ENCODE measurements at places on chromosomes 5 and 9.

GRCh38 chr5:81021951-81022687 lies 62.0 kb downstream of the RASGRF2 start:
- DNase-seq: no peak

DNA sequence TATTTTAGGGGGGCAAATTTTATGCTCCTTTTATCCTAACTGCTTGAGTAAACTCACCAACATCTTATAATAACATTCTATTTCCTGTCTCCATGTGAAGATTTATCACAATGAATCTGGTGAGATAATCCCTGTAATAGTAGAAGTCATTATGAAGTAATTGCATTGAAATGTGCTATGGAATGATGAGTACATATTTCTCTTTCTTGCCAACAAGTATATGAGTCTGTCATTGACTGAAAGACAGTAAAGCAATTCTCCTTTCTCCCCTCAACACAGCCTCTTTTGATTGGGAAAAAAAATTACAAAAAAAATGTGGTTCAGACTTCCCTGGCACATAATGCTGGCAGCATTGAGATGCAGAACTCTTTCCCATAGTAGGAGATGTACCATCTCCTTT lies 459.2 kb upstream of the RGMB start:
- no peak for DNase-seq

DNA sequence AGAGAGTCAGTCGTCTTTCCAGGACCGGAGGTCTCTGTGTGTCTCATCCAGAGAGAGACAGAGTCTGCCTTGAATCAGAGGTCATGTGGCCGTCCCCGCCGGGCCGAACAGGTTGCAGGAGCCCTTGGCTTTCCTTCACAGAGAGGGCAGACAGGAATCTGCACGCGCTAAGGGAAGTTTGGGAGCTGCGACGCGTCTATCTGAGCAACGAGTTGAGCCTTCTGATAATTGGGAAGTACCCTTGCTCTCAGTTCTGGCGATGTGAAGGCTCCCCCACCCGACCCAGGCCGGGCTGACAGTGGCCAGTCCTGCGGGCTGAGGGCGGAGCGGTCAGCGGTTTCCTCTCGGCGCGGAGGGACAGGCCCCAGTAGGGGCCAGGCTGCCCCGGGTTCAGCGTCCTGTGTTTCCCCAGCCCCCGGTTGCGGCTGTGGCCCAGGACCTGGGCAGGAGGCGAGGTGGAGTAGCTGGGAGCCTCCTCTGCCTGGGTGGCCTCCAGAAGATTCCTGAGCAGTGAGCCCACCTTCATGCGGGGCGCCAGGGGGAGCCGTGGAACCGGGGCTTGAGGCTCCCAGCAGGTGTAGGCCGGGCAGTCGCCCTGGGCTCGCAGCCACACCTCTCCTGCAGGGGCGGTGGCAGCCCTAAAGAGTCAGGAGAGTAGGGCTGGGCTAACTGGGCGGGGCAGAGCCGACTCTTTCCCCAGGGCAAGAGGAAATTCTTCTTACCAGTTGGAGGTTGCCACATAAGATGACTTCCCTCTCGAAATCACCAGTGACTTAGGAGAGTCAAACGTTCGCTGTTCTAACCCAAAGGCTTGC lies 13.9 kb downstream of the NR2F1 start:
- DNase-seq: no peak

DNA sequence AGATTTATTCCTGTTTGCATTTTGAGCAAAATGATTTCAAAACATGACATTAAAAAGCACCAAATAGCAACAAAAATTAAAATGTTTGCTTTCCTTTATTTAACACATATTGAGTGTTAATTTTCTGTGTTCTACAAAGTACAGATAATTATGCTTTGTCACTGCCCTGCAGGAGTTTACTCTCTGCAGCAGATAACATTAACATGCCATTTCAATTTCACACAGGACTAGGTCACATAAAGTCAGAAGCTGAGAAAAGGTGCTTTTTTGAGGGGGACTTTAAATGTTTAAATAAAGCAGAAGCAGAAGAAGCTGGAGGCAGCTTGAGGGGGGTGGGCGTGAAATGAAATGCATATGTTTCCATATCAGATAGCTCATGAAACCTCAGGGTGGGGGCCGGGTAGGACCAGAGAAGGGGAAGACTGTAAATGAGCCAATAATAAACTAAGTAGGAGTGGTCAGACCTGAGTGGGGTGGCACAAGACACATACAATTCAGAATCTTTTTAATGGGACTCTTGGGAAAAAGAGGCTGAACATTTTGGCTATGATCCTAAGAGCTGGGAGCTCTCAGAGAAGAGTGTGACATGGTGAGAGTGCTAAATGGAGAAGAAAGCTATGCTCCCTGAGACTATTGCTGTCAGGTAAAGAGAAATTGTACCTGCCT lies 387.5 kb downstream of the FAM170A start:
- DNase-seq: no peak

DNA sequence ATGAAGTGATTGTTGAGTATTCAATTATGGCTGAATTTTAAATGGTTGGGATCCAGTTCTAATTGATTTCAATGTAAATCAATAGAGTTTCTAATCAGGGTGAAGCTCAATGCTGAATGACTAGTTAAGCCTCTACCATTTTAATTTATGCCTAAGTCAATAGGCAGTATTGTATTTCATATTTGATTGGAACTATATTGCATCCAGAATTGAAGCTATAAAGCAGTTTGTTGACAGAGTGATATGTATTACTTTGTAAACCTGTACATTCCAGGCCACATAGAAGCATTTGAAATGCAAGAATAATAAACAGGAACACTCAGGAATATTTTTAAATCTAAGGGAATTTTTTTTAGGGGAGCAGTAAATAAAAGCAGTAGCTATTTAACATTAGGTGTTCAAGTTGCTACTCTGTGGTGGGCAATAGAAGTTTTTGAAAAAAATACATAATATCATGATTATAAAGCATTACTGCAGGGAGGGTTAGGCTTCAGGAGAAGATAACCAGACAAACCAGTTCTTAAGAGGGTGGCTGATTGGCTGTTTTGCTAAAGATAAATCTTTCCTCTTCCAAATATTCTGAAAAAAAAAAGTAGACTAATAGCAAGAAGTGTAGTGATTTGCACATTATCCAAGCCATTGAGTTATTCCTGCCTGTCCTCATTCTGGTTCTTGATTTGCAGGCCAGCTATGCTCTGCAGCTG lies 492.0 kb upstream of the MEF2C start:
- no peak for DNase-seq

- no peak for DNase-seq
Measured at GRCh38 chr9:128919402-128920089, 1.2 kb upstream of the PHYHD1 start.

DNA sequence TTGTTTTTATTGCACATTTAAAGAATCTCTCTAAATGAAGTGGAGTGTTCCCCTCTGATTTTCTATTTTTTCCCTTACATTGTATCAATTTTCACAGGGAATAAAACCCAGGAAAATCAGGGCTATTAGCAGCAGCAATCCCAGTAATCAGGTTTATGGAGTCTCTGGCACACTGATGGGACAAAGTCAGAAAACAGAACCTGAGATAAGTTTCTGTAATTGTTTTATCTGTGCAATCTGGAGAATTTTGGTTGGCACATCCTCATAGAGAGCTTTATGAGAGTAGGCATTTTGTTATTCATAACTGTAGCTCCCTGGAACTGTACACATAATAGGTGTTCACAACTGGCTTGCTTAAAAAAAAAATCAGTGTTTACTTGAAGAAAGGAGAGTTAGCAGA lies 96.9 kb upstream of the IL6ST start:
- no peak for DNase-seq

DNA sequence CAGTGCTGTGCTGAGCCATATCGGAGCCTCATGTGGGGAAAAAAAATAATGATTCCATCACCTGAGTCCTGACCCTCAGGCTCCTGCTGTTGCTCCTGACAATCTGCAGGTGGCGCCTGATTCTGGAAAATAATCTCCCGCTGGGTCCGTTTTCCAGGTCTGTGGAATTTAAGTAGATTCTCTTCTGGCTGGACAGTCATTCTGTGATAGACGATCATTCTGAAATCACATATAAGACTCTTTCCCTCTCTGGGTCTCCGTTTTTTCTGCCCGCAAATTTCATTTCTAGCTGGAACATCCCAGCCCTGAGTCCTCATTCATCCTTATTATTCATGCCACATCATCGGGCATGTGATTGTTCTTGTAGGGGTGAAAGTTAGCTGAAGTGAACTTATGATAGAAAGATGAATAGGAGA lies 22.1 kb upstream of the STXBP1 start:
- DNase-seq: no peak

- DNase-seq: no peak
Measured at GRCh38 chr9:90555351-90556057, 87.1 kb downstream of the DIRAS2 start.

DNA sequence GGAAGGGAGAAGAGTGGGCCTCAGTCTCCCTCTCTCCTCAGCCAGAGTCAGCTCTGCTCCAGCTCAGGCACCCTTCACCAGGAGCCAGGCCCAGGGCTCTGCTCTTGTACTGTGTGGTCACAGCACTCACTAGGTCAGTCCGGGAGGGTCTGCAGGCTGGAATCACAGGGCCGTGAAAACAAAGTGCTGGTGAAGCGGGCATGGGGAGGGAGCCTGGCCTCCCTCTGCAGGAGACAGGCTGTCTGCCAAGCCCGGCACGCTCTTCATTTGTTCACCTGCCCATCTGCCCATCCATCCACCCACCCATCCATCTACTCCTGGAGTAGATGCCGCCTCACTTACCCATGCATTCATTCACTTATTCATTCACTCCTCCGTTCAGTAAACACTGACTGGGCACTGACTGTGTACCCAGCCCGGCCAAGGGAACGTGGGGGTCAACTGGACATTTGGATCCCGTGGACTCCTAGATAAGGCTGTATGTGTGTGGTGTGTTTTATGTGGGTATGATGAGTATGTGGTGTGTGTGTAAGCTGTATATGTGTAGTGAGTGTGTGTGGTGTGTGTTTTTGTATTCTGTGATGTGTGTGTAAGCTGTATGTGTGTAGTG lies 3.6 kb downstream of the SPAAR start:
- DNase-seq: no peak

- DNase-seq: no peak
Measured at GRCh38 chr9:113564498-113565237, 101.1 kb downstream of the RGS3 start.

DNA sequence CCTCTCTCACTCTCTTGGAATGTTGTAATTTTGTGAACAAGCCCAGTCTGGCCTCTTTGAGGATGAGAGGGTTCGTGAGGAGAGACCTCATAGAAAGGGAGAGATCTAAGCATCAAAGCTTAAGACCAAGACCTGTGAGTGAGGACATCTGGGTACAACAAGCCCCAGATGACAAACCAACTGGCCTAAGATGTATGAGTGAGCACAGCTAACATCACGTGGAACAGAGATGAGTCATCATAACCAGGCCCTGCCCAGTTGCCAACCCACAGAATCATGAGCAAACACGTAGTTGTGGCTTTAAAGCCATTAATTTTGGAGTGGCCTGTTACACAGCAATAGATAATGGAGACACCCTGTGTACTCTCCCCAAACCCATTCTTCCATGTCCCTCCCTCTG lies 439.1 kb upstream of the KIF2A start:
- DNase-seq: no peak

- no peak for DNase-seq
Measured at GRCh38 chr5:51487952-51488351, 104.7 kb downstream of the ISL1 start.

- no peak for DNase-seq
Measured at GRCh38 chr9:94754976-94755475, 28.5 kb downstream of the AOPEP start.

DNA sequence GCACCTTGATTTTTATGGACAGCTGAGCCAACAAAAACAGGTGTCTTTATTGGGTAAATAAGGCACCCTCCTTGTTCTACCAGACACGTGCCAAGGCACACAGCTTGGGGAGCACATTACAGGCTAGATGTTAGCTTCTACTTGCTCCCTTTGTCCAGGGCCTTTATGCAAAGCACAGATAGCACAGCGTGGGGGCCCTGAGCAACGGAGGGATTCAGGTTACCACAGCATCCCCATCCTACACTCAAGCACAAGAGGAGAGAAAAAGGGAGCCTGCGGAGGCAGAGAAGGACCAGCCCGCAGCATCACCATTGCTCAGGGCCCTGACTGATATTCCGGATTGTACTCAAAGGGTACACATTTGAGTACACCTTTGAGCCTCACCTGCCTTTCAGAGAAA lies 181.7 kb upstream of the KIF2A start:
- no peak for DNase-seq

DNA sequence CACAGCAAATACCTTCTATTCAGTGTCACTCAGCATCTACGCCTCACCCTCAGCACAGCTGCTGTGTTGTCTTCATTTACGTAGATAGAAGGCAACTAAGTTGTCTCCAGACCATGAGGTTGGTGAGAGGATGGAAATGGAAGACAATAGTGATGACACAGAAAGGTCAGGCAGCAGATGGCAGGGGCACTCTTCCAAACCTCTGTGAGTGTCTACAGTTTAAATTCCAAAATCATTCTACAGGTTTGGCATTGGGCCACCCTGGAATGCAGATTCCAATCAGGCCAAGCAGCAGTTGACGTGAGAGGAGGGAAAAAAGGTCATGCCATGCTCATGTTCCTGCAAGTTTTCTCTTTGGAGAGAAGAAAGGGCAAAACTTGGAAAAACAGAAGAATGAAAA lies 68.7 kb upstream of the ADAMTSL1 start:
- DNase-seq: no peak

- no peak for DNase-seq
Measured at GRCh38 chr5:109161914-109162683, 247.7 kb downstream of the PJA2 start.

DNA sequence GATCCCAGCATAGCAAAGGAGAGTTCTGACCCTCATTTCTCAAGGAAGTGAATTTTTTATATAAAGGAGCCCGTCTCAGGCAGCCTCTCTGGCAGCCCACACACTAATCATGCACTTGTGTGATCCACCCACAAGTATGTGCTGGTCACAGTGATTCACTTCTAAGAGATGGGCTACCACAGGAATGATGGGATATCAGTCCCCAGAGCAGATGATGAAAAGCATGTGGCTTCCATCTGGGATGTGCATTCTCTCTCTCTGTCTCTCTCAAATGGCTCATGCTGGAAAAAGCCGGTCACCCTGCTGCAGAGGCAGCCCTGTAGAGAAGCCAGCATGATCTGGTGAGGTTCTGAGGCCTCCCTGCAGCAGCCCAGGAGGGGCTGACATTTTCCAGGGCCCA lies 74.2 kb upstream of the ADCY2 start:
- no peak for DNase-seq

GRCh38 chr5:100889165-100889743 lies 13.8 kb downstream of the ST8SIA4 start:
- peak; percentile 4 for DNase-seq

DNA sequence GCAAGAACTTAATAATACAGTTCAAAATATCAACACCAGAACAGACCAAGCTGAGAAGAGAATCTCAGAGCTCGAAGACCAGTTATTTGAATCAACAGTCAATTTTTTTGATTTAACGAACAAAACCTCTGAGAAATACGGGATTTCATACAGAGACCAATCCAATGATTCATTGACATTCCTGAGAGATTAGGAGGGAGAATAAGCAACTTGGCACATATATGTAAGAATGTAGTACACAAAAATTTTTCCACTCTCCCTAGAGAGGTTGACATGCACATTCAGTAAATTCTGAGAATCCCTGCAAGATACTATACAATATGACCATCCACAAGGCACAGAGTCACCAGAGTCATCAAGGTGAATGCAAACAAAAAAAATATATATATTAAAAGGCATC lies 1577.3 kb upstream of the C9orf72 start:
- no peak for DNase-seq
